ENCODE measurements at places on chromosomes 1 and 21. TPM values are rescaled to one million over a fixed set of nuclear protein-coding genes. Genes with fewer than 3 reads are reported as not detected.

OR2AK2 gene
- not detected for total RNA-seq

- no peak for DNase-seq
Measured at GRCh38 chr1:147624529-147624928, 45.8 kb downstream of the ACP6 start.

- DNase-seq, result no peak
Measured at GRCh38 chr1:106817575-106817974, 238.9 kb upstream of the PRMT6 start.

DNA sequence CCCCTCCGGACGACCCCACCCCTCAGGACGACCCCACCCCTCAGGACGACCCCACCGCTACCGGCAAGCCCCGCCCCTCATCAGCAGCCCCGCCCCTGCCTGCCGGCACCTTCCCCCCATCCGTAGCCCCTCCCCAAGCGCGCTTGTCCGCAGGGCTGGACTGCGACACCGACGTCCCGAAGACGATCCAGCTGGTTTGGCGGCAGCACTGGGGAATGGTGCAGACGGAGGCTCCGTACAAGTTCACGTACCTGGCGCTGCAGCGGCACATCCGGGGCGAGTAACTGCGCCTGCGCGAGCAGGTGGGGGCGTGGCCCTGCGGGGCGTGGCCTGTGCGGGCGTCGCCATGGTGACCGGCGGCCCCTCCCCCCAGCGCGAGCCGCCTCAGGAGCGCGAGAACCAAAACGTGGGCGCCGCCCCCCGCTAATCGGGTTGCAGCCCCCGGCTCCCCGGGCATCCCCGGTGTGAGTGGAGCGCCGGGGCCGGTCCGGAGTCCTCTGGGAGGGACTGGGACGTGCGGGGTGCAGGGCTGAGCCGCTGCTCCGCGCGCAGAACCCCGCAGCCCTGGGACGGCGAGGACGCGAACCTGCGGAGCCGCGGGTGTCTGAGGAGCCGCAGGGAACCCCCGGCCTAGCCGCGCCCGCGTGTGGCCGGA, 4.9 kb downstream of the RNF223 start:
- DNase-seq, result peak; percentile 89

Measured in Caki2 (cell line).